CD4-positive, alpha-beta T cell treated with Interleukin-6 for 4 hours (primary cell): ENCODE measurements at places on chromosomes 3 and 15.

DNA sequence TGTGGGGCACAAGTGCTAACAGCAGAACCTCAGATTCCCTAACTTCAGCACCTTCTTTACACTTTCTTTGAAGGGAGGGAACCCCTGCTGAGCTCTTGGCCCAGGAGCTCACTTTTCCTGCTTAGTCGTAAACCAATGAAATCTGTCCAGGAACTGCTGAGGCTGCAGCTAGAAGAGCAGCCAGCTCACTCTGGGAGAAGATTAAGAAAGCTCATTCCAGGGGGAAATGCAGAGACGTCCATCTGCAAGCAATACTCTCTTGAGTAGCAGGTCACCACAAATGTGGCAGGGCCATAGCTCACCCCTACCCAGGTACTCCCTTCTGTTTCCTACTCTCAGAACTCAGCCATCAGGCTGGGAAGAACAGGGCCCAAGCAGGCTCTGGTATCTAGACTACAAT lies 103.3 kb downstream of the WDR76 start:
- DNase-seq: no peak

DNA sequence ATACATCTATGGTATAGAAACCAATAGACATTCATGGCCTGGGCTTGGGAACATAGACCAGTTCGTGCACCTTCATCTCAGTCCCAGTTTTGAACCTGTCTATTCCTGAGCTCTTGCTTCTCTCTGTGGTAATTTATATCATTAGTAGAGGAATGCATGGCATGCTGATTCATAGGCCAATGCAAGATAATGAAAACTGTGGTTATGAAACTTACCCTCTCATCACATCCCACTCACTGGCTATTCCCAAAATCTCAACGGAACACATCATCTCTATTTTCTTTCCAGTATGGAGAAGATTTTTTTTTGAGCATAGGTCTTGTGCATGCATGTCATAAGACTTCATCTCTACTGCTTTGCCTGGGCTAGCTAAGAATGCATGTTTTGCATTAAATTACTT lies 18.7 kb upstream of the P2RY12 start:
- DNase-seq: no peak

- DNase-seq: no peak
Measured at GRCh38 chr3:46027736-46028397, 584 bp upstream of the XCR1 start.

GRCh38 chr3:41683666-41684350 lies 278.1 kb downstream of the ULK4 start:
- no peak for DNase-seq

DNA sequence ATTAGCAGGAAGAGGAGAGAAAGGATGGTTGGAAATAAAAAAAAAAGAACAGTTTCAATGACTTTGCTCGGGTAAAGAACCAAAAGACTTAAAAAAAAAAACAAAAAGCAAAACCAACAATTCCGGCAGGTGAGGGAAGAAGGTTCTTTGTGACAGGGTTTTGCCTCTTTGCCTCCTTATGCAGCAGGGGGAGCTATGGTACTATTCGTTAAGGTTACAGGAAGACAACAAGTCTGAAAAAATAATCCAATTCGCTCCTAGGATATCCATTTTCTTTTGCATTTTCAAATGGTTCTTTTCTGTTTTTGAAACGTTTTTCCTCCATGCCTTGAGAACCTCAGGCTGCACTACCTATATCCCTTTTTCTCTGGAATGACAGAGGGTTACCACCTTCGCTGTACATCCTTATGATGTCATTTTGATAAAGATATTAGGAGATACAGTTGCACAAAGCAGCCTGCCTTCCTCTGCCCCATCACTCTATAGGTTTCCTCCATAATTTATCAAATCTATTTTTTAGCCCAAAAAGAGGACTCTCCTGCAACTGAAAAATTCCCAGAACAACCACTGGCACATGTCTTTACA lies 55.0 kb downstream of the CFAP20DC start:
- peak; percentile 38 for DNase-seq

- no peak for DNase-seq
Measured at GRCh38 chr3:195087328-195087727, 183.6 kb downstream of the XXYLT1 start.

- no peak for DNase-seq
Measured at GRCh38 chr15:44034334-44034733, 160.7 kb downstream of the FRMD5 start.

DNA sequence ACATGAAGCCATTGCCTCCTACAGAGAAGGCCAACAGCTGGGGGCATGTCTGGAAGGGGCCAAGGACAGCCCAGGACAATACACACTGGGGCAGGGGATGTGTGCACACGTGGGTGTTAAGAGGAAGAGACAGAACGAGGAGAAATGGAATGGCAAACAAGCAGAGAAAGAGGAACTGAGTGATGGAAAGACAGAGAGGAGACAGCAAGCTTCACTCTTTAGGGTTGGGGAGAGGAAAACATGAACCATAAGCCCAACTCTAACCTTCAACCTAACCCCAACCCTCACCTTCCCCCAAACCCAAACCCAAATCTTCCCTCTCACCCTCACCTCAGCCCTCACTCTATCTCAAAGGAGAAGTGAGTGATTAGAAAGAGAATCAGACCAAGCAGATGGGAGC lies 11.9 kb upstream of the PARL start:
- no peak for DNase-seq

- peak; percentile 55 for DNase-seq
Measured at GRCh38 chr15:40282869-40283614, at the start of gene ANKRD63. ANKRD63 (minus strand) TSS chr15:40283064; CDS start chr15:40282586, 478 bp downstream.

- no peak for DNase-seq
Measured at GRCh38 chr15:82540984-82541431, 751 bp upstream of the RPS17 start.

- no peak for DNase-seq
Measured at GRCh38 chr3:78281381-78281780, 1241.5 kb downstream of the ROBO2 start.

GRCh38 chr15:72281713-72282112 lies 9.4 kb upstream of the PARP6 start:
- no peak for DNase-seq

- DNase-seq: peak; percentile 56
Measured at GRCh38 chr3:5187920-5188418, 462 bp downstream of the EDEM1 start.

DNA sequence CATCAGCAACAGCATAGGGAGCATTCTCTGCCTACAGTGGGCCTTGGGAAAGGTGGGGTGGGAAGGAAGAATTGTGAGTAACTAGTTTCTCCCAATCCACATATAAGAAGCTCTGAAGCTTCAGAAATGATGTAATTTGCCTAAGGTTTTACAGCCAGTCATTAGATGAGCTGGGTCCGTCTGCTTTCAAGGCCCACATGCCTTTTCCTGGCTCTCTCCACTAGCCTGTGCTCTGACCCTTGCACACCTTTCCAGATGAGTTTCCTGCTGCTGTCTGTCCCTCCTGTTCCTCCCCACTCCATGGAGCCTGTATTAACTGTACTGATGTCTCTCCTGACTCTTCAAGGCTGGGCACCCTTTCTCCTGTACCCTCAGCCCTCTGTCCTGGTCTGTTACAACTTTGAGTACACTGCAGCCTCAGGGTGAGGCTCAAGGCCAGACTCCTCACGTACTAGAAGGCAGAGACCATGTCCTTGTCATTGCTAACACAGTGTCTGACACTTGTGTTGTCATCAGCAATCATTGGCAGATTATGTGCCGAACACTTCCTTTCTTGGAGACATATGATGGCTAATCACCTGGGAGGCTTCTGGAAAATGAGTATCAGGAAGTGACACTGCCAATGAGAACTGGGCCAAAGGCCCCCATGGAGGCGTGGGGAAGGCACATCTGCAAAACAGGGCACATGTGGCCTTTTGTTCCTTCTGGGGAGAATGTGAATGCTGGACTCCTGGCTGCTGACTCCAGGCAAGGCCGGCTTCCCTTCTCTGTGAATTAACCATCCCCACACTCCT lies 6.6 kb downstream of the TM6SF1 start:
- DNase-seq: no peak

DNA sequence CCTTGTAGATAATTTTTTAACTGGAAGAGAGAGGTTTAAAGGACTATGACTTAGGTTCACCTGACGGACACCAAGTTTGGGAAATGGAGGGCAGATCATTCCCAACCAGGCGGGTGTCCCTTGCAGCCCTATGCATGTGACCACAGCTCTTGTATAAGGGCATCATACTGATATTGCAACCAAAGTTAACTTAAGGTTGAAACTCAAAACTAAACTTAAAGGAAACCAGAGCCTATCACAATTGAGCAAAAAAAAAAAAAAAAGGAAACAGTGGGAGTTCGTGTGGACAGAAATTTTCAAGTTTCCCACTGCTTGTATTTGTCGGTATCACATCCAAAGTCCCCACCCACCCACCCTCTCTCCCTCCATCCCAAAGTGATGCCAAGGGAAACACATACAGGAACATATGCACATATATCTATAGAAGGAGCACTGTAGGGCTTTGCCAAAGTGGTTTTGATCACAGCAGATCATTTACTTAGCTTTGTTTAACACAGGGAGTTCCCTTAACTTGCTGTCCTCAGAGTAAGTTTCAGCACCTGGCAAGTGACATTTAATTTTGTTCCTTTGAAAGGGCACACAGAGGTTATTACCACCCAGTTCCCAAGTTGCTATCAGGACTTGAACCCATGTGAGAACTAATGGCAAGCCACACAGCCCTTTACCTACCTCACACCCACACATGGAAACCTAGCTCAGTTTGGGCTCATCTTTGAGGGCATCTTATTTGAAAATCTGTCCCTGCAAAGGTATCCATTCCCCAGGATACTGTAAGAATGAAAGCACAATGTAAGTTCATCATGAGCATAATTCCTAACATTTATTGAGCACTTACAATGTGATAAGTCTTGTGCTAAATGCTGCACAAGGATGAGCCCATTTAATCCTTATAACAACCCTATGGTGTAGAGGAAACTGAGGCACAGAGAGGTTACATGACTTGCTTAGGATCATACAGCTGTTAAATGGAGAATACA lies 204.5 kb upstream of the CMC1 start:
- no peak for DNase-seq

DNA sequence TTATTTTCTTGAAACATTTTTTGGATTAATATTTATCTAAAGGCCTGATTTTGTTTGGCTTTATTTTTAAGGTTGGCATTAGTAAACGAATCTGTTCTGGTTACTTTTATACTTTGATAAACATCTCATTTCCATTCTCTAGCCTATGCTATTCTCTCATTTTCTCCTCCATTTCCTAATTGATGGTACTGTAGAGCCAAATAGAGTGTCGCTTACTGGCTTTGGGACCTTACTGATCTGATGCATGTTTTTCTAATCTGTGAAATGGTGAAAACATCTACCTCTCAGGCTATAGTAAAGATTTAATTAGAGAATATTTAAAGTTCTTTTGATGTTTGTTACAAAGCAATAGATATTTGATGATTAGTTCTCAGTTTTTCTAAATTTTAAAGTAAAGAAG lies 1.6 kb downstream of the LNP1 start:
- no peak for DNase-seq
